ENCODE measurements at places on chromosomes 3 and 15.

DNA sequence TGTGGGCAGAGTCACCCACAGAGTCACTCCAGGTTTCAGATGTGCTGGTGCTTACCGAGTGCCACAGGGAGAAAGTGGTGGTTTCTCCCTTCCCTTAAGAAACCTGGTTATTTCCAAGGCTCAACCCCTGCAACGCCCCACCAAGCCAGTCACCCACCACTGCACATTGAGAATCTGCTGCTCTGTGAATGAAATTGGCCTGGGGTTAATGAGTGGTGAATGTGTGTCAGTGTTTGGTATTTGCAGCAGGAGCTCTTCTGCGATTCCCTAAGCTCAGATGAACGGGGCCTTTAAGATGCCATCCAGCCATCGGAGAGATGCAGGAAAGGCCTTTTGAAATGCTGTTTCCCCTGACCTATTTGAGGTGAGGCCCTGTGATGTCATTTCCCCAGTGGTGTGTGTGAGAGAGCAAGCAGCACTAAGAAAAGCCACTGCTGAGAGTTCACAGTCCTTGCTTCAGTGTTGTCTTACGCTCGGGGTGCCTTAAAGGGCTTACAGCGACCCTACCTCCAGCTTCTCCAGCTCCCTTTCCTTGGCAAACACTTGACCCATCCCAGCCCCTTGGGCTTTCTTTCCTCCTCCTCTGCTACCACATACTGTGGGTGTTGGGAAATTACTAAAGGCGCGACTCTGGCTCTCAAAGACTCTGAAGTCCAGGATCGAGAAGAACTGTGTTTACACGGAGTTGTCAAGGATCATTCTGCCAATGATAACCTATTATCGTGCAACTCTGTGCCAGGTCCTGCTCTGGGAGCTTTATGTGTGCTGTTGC is 68.9 kb downstream of the SMAD3 start:
- ATAC-seq = peak; percentile 90

- no peak for ATAC-seq
Measured at GRCh38 chr15:98964466-98965133, 43.0 kb downstream of the PGPEP1L start.

DNA sequence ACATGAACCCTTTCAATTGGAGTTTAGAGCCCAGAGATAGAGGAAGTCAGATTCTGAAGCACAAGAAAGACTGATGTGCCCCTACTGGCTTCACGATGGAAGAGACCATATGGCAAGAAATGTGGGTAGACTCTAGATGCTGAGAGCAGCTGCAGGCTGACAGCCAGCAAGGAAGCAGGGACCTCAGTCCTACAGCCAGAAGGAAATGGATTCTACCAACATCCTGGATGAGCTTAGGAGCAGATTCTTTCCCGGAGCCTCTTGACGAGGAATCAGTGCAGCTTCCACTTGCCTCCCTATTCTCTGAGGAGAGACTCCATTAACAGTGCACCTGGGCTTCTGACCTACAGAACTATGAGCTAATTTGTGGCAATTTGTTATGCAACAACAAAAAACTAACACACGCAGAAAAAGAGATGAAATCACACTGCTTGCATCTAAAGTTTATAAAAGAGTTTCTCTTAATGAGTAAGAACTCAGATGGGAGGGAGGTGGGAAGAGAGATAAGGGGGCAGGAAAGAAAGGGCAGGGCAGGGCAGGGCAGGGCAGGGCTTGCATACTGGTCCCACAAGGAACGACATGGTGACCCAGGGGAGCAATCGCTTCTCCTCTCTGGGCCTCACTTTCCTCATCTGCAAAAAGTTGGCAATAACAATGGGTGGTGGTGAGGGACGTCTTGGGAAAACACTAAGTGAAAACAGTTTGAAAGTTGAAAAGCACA is 440.9 kb downstream of the FOXP1 start:
- no peak for ATAC-seq

DNA sequence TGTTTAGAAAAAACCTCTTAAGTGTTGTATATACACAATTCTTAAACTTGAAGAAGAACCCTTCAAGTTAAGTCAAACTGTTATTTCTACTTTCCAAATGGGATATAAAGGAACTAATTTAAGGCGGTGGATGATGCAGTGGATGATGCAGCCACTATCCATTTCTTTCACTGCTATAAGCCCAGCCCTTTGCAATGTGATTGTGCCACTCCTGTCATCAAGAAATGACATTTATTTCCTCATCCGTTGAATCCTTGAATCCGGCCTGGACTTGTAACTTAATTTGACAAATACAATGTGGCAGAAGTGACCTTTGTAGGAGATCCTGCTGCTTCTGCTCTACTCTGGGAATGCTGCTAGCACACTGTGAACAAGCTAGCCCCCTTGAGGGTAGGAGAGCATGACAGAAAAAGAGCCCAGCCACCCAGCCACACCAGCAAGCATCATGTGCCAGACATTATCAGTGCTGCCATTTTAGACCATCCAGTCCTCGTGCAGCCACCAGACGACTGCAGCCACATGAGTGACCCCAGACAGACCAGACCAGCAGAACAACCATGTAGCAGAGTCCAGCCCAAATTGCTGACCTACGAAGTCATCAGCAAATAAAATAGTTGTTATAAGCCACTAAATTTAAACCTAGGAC is 47.4 kb downstream of the UACA start:
- no peak for ATAC-seq

DNA sequence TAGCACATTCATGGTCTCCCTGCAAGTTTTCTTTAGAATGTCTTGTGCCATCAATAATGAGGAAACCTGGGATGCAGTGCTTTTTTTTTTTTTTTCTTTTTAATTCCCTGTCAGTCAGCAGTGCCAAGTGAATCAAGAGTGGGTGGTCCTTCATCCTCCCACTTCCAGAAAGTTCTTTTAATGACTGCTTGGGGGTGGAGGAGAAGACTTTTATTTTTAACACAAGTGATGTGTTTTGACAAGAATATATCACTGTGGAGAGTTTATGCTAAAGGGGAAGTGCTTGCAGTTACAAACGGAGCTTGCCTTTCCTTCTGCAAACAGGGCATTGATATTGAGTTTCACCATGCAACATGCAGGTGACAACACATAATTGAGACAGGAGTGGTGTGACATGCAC is 69.7 kb downstream of the CACNA2D3 start:
- ATAC-seq = no peak

- ATAC-seq = no peak
Measured at GRCh38 chr15:57849317-57849716, 142.8 kb downstream of the POLR2M start.

Data from activated CD4-positive, CD25-positive, alpha-beta regulatory T cell treated with anti-CD3 and anti-CD28 coated beads, Interleukin-2, amount 50 U/mL, for 24 hours (primary cell).